ENCODE measurements at places on chromosomes 5 and 9.

GRCh38 chr5:163893281-163893680 is 387.9 kb downstream of the MAT2B start:
- peak; percentile 38 for DNase-seq

DNA sequence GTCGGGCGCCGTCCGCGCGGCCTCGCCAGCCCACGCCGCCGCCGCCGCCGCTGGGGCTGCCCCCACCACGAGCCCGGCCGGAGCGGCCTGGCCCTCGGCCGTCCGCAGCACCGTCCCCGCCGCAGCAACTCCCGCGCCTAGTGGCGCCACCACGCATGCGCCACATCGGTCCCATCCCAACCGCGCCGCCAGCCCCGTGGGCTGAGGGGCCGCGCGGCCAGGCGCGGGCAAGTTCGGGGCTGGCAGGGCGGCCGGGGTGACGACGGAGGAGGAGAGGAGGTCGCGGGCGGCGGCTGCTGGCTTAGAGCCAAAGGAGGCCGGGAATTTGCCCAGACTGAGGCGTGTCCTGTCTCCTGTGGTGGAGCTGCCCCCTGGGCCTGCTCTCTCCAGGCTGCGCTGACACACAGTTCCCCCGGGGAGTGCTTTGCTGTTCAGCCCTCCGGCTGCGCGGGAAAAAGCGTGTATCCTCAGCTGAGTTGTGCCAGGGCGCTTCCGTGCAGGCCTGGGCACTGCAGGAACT is at the start of gene TUSC1:
Gene TUSC1 (minus strand): TSS at position 298 of the 520 bp plus-strand sequence. CDS start 132 bp downstream, at position 166.
- DNase-seq: peak; percentile 12

DNA sequence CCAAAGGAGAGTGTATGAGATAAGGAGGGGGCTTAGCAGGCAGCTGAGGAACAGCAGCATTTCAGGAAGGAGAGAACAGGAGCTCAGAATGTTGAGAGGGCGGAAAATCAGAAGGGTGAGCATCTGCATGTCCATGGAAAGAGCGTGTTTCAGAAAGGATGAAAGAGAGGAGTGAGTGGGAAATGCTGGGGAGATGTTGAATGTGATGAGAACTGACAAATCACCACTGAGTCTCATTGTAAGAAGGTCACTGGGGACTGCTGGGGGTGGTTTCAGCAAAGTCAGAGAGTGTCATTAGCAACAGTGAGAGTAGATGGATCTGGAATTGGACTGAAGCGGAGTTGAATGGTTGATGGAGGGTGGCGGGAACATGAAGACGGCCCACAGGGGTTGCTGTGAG is 65.8 kb downstream of the ANKRD33B start:
- DNase-seq: no peak

DNA sequence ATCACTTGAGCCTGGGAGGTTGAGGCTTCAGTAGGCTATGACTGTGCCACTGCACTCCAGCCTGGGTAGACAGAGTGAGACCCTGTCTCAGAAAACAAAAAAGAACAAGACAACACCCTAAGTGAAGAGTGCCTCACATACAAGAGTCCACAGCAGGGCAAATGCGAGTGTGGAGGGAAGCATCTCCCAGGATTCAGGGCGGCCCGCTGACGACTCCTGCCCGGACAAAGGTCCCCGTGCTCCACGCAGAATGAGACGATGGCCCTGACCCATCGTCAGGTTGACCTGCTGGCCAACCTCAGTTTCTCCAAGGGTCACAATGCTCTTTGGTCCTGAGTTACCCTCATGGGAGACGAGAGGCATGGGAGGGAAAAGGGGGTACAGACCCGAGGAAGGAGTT is 18.3 kb downstream of the MRNIP start:
- no peak for DNase-seq

DNA sequence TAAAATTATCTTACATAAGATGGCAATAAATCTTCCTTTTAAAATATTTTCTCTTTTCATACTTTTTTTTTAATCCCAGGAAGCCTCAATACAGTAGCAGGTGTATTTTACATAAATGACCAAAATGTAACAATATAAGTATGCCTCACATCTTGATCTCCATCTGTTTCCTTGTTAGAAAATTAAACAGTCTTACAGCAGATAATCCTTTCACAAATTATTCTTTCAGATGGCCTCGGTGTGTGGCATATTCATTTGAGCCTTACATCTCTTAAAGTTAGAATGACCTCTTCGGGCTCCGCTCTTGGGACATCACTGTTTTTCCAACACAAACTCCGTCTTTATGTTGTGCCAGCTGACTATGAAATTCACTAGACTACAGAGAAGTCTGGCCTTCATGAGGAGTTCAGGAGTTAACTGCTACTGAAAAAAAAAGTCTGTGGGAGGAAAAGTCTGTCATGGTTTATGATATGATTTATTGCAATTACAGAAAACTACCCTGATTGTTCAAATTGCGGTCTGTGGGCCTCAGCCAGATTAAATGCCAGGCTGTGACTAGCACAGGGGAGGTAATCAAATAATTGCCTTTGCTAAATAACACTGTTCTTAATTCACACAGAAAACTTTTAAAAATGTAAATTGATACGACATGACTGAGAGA is 292.9 kb upstream of the PUM3 start:
- DNase-seq: no peak

DNA sequence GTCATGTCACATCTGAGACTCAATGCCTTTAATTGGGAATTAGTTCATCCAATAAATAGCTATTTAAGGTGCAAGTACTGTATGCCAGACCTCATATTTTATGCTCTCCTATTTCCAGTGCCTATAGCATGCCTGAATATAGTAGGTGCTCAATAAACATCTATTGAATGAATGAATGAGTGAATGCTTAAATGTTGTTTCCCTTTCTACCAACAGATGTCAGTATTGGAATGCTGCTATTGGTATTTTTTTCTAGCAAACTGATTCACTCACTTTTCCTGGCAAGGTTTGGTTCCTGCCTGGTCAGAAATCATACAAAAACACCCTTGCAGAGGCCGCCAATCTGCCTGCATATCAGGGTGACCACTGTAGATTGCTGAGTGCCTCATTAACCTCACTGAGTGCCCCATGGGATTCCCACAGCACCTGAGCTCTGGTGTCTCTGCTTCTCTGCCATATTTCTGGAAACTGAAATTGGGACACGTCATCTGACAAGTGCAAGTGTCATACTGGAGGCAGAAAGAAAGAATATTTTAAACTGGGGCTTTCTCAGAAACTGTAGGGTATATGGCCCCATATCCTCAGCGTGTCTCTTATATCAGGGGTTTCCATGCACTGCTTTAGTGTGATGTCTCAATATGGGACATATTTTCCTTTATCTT is 359.7 kb downstream of the TRIM32 start:
- DNase-seq: no peak

DNA sequence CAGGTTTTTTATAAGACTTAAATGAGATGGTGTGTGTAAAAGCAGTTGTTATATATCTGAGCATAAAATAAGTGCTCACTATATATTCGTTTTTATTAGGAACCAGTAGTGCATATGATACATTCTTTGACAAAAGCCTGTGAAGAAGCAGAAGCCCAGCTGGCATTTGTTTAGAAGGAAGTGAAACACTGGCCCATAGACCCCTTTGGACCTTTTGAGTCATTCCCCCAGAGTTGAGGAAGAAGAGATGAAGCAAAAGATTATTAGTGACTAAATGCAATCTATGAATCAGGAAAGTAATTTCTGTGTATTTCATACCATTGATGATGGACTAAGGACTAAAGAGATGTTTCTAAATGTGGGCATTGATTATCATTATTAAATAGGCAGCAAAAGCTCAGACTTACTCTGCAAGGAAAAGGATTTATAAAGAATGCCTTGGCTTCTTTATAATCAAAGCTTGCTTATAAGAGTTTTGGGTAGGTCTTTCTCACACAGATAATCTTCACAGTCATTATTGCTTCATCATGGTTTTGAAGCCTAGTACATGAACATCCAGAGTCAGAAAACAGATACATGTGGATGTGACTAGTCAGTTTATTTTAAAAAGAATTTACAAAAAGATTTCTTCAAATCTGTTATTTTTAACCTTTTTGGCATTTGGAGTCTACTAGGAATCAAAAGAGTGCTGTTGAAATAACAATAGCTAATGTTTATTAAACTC is 16.9 kb upstream of the FER start:
- DNase-seq: peak; percentile 69

GRCh38 chr9:89458768-89459496 is 39.0 kb downstream of the SEMA4D start:
- no peak for DNase-seq

DNA sequence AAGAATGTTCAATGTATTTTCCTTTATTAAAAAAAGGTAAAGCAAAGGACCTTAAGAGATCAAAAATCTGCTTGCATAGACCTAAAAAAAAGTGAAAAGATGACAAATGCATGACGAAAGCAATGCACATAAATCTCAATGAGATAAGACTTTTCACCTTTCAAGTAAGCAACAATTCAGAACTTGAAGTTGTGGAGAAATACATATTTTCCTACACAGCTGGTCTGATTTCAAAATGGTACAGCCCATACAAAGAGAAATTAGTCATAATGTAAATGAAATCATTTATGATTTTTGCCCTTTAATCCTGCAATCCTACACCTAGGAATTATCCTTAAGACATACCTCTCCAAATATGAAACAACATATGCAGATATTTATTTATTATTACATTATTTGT is 568.0 kb downstream of the ANXA1 start:
- no peak for DNase-seq

DNA sequence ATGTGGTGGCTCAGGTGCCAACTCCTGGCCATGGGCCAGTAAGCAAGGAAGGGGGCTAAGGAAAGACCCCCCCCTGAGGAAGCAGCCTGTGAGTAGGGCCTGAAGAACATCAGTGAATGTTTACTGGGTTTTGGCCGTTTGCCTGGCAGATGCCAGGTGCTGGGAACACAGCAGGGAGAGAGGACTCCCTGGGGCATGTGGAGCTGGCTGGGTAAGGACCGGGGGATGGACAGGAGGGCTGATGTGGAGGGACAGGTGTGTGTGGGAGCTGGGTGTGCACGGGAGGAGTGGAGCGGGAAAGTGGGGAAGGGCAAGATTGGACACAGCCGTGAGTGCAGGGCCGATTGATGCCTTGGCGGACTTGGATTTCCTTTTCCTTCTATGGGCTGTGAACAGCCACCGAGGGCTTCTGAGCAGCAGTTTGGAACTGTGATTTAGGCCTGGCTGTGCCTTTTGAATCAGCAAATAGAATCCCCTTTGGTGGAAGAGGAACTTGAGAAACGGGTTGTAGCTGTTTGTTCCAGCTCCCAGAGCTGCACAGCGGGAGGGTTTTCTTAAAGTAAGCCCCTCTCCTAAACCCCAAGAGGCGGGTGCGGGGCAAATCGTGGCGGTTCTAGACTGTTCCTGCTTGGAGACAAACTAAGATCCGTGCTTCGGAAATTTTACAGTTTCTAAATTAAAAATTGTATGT is 3.1 kb downstream of the HMCN2 start:
- DNase-seq: peak; percentile 31

- no peak for DNase-seq
These were observed 11.2 kb upstream of the EGR1 start for GRCh38 chr5:138454121-138454520.

DNA sequence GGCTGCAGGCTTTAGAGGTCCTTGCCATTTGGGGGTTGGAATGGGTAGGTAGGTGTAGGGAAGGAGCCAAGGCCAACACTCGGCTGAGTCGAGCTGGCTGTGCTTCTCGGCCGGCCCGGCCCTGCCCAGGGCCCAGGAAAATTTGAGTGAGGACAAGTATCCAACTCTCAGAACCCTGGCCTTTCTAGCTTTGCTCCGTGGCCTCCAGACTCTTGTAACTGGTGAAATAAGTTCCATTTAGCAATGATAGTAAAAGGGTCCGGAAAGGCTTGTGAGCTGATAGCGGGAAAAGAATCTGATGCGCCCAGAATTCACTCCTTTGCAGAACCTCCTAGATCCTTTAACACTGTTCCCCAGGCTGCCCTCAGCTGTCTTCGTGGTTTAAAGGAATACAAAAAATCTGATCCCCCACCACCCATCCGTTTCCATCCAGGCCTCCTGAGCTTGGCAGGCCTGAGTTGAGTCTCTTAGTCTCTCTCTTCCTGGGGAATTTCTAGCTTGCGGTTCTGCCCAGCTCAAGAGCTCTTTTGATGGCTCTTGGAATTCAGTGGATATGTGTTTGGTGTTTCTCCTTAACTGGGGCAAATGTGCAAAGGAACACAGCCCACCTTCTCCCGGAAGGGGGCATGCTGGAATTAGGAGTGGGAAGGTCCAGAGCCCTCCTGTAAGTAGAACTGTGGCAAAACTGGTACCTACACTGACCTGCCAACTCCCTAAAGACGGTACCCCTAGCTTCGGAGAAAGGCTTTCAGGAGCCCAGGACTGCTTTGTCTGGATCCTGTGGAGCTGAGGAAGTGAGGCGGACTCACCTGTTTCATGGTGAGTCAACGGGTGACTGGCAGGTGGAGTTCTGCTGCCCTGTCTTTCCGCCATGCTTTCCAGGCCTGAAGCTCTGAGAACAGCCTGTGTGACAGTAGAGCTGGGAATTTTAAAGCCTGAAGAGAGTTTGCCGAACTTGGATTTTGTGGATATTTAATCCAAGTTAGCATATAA is 1.7 kb downstream of the DMRT3 start:
- no peak for DNase-seq

DNA sequence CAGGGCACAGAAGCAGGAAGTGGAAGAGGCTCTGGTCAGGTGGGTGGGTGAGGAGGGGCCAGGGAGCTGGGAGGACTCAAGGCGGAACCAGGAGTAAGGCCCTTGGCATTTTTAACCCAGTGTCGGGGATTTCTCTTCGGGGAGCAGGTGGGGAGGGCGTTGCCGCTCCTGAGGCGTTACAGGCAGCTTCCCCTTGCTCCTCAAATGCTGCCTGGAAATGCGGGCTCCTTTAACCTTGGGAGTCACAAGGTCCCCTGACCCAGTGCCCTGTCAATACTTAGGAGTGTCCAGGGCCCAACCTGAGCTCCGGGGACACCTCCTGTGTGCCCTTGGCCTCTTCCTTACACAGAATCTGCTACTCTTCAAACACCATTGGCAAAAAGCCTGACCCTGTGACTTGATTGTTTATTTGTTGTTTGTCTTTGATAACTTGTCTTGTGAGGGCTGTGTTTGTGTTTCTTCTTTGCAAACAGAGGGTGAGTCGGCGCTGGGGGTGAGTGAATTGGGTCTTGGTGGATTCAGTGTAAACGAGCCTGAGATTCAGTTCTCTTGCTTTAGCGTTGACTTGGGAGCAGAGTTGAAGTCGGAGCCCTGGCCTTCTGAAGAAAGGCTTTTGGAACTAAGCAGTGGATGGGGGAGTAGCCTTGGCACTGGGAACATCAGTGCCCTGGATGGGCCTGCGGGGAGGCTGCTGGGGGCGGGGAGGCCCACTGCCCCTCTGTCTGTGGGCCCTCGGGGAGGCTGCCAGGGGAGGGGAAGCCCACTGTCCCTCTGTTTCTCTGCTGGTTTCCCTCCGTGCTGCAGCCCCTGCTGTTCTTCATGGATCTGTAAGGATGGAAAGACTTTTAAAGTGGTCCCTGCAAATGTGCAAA is 300.7 kb upstream of the IRX4 start:
- DNase-seq: no peak

GRCh38 chr5:96337048-96337781 is 95.8 kb downstream of the PCSK1 start:
- DNase-seq: peak; percentile 57

GRCh38 chr9:5767968-5768932 is 64.7 kb downstream of the ERMP1 start:
- no peak for DNase-seq

- DNase-seq: no peak
These were observed 27.5 kb downstream of the FNBP1 start for GRCh38 chr9:130015353-130016019.

GRCh38 chr5:132458651-132459030 is 31.9 kb downstream of the IRF1 start:
- DNase-seq: peak; percentile 52
